ENCODE measurements at places on chromosomes 3 and 15. TPM values are rescaled to one million over a fixed set of nuclear protein-coding genes. Genes with fewer than 3 reads are reported as not detected.

The THSD4 gene
- 50.9 TPM for total RNA-seq

The PLA2G4E gene
- not detected for total RNA-seq

The NEK10 gene
- 27.1 TPM for total RNA-seq

The CEP97 gene
- 21.4 TPM for total RNA-seq

The TEX55 gene
- total RNA-seq = not detected

The C3orf85 gene
- not detected for total RNA-seq

The DYNLT2B gene
- total RNA-seq = 22.1 TPM
